ENCODE measurements at places on chromosomes 16 and 17. TPM values are rescaled to one million over a fixed set of nuclear protein-coding genes. Genes with fewer than 3 reads are reported as not detected.
A peak's percentile ranks its signal among the peaks of the same experiment; 100 is the strongest.

GRCh38 chr17:17537311-17538099 is 41.3 kb upstream of the RASD1 start:
- DNase-seq: no peak

GRCh38 chr17:78981010-78981888 is 1.5 kb upstream of the LGALS3BP start:
- no peak for DNase-seq

DNA sequence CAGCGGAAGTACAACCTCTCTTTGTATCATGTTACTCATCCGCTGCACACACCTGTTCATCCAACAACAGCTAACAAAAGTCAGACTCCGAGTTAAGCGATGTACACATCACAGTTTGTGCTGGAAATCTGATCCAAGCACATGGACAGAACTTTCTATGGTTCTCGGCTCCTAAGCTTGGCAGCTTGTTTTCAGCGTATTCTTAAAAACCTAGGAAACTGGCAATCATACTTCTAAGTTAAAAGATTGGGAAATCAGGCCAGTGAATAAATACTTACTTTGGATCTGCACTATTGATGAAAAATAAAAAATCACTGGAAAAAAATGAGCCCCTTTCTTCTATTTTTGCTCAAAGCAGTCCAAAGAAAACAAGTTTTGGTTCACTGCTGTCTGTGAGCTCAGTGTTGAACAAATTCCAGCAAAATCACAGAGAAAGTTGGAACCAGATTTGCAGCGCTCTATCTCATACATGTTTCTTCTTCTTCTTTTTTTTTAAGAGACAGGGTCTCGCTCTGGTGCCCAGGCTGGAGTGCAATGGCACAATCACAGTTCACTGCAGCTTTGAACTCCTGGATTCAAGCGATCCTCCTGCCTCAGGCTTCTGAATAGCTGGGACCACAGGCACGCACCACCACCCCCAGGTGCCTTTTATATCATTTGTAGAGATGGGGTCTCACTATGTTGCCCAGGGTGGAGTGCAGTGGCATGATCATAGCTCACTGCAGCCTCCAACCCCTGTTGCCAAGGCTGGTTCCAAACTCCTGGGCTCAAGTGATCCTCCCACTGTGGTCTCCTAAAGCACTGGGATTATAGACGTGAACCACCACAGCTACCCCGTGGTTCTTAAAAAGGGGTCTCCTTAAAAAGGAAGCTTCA is 71.6 kb upstream of the CREBBP start:
- no peak for DNase-seq

GRCh38 chr17:7403043-7403726 is 712 bp downstream of the TMEM256 start:
- no peak for DNase-seq

GRCh38 chr16:27318392-27319256 is 4.8 kb downstream of the IL4R start:
- DNase-seq: no peak

DNA sequence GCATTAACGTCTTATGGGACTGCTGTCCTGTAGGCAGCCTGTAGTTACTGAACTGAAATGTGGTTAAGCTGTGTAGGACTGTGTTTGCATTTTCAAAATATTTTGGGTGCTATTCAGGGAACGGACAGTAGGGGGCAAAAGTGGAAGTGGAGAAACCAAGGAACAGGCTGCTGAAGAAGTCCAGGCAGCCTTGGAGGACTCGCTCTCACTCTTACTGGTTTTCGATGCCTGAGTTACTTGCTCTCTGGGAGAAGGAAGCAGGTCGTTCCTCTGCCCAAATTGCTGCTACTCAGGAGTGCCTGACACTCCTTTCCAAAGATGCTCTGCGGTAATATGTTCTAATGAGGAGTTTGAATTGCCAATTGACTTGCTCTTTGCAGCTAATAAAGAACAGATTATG is 64.5 kb upstream of the RBFOX1 start:
- peak; percentile 30 for DNase-seq

- no peak for DNase-seq
These were observed 6.9 kb upstream of the TEX2 start for GRCh38 chr17:64269687-64270649.

GRCh38 chr17:9519583-9520272 is 55.9 kb downstream of the STX8 start:
- DNase-seq: no peak

- DNase-seq: no peak
These were observed 461.0 kb upstream of the C16orf82 start for GRCh38 chr16:26605626-26606271.

- no peak for DNase-seq
These were observed 4.5 kb downstream of the TMEM114 start for GRCh38 chr16:8585857-8586256.

GRCh38 chr17:21012736-21013135 is 30.1 kb downstream of the USP22 start:
- DNase-seq: no peak

- no peak for DNase-seq
These were observed 111.7 kb downstream of the SPECC1 start for GRCh38 chr17:20120836-20121235.

DNA sequence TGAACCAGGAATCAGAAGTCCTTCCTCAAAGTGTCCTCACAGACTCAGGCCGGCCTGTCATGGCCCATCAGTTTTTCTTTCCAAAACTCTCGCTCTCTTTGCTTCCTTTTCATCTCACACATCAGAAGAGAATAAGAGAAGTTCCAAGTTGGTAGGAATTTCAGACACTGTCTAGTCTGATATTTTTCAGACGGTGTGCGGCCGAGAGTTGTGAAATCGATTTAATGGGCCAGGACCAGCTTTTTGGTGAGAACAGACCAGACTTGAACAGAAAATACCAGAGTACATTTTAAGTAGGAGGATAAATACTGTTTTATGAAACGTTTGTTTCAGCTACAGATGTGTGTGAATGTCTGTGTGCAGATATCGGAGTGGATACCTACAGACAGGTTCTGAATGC is 24.8 kb upstream of the RCVRN start:
- no peak for DNase-seq

DNA sequence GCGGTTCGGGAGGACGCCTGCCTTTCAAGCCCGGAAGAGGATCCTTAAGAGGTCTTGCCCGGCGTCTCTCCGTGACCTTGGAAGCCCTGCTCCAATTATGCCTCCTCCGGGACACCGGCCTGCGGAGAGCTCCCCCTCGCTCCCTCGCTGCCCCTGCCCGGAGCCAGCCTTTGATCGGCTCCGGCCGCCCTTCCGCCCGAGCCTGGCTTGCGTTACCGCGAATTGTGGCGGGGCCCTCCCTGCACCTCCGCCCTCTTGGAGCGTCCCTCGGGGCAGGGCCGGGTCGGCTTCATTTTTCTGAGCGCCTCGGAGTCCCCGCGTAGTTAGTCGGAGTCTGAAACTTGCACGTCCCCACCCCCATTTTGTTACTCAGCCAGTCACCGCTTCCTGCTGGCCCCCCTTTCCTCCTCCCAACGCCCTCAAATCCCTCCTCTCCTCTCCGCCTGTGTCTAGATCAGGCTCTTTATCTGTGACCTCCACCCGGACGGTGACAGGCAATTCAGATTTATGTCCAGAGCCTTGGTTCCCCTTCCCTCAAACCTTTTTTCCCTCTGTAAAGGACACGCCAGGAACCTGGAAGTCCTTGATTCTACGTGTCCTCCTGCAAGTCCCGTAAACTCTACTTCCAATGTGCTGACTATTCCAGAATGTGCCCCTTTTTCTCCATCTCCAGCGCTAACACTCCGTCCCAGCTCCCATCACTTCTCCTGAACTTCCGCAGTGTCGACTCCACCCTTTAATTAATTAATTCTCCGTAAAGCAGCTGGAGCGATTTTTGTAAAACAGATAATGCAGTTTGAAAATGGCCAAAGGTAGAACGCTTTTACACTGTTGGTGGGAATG is 569 bp upstream of the RABEP2 start:
- DNase-seq: no peak

DNA sequence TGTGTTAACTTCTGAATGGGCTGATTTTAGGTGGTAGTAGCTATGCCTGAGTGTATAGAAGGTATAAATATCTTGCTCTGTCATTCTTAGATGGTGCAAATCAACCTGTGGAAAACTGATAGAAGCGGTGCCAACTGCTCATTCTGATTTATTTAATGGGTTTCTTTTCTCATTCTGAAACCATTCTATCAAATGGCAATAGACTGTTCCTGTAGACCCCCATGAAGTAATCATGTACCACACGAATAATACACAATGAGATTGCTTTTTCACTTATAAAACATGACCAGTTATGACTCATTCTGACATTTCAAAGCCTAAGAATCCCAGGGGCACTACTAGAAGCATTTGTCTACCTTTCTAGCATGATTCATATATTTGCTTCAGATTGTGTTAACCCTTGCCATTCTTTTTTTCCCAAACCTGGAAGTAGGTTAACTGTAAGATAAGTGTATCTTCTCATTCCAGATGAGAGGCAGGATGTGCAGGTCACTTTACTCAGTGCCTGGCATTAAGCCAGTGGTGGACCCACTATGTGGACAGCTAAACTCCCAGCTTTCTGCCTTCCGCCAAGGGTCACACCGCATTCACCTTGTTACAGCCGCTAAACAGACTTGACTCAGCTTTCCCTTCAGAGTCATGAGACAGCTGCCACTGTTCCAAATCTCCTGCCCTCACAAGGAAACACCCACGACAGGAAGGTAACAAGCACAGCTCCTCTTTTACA is 16.4 kb upstream of the SLC16A11 start:
- DNase-seq: peak; percentile 99

DNA sequence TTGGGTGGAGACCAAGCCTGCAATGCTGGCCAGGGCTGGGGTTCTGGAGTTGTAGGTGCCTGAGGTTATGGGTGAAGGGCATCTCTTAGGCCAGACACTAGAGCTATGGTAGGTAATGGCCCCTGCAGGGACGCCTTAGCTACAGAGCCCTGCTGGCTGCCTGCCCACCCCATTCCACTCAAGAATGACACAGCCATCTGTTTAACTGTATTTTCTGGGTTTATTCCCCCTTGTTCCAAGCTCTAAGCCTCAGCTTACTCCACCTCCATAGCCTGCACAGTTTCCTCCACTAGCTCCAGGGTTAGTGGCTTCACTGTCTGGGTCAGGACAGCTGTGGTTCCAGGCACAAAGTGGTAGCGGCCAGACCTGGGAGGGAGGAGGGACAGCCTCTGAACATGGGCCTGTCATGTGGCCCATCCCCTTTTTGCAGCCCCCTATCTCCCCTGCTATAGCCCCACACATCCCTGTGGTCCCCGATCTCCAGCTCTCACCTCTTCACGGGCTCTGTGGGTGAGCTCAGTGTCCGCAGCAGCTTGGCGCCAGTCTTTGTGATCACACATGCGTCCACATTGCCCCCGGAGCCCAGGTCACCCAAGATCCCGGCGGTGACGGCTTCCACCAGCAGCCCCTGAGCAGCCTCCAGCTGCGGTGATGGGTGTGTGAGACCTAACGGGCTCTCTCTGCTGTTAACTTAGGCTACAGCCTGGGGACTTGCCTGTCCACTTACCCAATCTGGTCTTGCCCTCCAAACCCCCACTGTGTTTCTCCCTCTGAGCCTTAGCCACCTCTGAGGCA is 2.1 kb downstream of the PSMB10 start:
- no peak for DNase-seq

DNA sequence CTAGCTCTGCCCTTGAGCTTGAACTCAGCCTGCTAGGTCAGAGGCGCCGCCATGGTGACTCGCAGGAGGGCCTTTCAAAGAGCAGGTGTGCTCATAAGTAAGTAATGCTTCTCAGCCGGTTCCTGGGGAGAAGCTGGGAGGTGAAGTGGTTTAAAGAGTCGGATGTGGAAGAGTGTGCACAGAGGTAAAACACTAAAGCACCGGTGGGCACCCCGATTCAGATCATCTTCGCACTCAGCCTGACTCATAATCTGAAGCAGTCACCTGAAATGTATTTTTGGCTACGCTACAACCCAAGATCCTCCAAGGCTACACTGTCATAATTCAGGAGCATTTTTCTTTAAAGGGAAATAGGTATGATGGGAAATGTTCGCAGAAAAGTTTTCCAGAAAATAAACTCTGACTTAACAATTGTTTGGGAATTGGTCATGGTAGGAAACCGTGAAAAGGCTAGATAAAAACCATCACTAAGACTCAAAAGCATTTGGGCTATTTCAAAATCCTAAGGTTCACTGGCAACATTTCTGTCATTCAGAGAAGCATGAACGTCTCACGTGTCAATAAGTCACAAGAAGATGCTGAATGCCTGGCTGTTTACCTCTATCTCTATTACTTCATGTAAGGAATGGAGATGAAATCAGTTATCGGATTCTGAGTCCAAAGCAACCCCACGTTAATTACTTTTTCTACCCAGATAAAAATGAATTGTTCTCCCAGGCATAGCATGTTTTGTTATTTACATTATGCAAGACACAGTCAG is 17.8 kb downstream of the CDH8 start:
- DNase-seq: no peak

GRCh38 chr17:65054602-65055001 is 1.9 kb downstream of the GNA13 start:
- no peak for DNase-seq

- no peak for DNase-seq
These were observed 607.2 kb downstream of the WWOX start for GRCh38 chr16:78706637-78707036.

DNA sequence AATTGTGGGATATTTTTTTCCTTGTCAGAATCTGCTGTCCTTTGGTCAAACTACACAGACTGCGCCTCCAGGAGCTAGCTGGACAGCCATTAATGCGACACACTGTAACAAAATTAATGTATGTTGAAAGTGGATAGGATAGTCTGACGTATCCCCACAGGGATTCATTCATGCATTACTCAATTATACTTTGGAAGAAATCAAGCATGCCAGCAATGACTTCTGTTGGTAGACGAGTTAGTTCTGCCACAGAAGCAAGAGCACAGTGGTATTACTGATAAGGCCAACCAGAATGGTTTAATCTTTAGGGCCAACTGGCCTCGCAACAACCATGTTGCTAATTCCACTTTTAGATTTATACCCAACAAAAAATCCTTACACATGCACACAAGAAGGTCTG is 106.4 kb upstream of the TOB1 start:
- DNase-seq: no peak

- DNase-seq: no peak
These were observed 24.3 kb upstream of the ADGRG1 start for GRCh38 chr16:57604177-57604576.

DNA sequence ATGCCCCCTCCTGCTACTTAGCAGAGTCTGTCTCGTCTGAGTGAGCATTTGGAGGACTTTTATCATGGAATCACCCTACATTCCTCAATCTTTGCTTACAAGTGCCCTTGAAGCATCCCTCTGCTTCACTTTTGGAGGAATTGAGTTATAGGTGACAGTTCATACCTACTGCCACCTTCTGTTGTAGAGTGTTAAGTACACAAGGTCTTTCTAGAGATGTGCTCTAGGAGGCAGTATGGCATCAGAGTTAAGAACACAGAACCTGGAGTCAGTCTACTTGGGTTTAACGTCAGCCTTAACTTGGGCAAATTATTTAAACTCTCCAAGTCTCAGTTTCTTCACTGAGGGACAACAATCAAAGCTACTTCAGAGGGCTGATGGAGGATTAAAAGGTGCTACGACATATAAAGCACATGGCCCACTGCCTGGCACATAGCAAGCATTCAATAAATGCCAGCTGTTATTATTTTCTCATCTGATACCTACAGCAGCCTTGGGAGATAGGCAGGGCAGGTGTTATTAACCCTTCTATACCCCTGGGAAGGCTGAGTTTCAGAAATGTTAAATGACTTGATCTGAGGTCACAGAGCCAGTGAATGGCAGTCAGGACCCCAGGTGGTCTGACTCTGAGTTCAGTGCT is 62.2 kb downstream of the UTP18 start:
- peak; percentile 13 for DNase-seq

Gene AGRP
- not detected for total RNA-seq

Gene CCL7
- 0.31 TPM for total RNA-seq

Gene ASIC2
- 4.1 TPM for total RNA-seq

Gene CES5A
- total RNA-seq: not detected

Gene BAHCC1
- 77.4 TPM for total RNA-seq

Gene PARD6A
- 10.8 TPM for total RNA-seq

Measured in Panc1 (cell line).